ENCODE measurements at places on chromosomes 3 and 15. TPM values are rescaled to one million over a fixed set of nuclear protein-coding genes. Genes with fewer than 3 reads are reported as not detected.

The TTLL13 gene
- total RNA-seq = not detected

The SLC35G2 gene
- total RNA-seq = 3.8 TPM

The DENND4A gene
- total RNA-seq = 14.5 TPM

The TRPM1 gene
- not detected for total RNA-seq

The SPINT1 gene
- 0.87 TPM for total RNA-seq

The GOLGA8O gene
- total RNA-seq = 2.5 TPM

The PLS1 gene
- 2.0 TPM for total RNA-seq

The SH3GL3 gene
- not detected for total RNA-seq

The NR1I2 gene
- not detected for total RNA-seq

The TGM5 gene
- not detected for total RNA-seq

DNA sequence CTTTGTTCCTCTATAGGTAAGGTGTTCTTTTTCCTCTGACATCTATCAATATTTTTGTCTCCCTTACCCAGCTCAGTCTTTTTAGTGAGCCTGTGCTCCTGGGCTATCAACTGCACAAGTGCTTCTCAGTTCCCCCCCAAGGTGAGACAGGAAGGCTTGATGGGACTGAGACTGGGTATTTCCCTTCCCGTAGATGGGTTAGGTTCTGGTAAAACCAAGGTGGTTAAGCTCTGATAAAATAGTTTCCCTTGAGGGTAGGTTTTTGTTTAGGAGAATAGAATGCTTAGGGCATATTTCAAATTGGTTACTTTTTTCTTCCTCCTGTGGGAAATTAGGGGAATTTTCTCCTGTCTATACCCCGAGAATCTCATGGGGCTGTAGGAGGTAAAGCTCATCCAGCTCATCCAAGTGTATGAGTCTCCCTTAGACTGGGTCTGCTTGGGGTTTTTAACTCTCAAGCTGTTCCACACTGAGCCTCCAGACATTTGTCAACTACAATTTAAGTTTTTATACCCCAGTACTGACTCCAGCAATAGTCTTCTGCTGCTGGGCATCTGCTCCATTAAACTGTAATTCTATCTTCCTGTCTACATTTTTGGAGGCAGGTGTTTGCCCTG is 44.9 kb downstream of the OXSR1 start:
- DNase-seq = no peak

DNA sequence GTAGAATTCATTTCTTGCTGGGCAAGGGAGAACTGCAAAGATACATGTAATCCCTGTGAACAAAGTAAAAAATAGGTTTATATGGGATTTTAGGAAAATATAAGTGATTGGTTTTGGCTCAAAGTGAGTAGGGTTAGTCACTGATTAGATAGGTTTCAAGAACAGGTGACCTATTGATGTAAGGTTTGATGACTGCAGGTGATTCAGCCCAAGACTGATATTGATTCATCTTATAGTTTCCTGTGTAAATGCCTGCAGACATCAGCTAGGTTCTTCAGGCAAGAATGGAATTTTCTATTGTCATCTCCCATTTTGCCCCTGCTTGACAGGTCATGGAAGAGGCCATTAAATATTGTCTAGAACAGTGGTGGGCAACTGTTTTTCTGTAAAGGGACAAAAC is 23.9 kb upstream of the ARID3B start:
- no peak for DNase-seq

DNA sequence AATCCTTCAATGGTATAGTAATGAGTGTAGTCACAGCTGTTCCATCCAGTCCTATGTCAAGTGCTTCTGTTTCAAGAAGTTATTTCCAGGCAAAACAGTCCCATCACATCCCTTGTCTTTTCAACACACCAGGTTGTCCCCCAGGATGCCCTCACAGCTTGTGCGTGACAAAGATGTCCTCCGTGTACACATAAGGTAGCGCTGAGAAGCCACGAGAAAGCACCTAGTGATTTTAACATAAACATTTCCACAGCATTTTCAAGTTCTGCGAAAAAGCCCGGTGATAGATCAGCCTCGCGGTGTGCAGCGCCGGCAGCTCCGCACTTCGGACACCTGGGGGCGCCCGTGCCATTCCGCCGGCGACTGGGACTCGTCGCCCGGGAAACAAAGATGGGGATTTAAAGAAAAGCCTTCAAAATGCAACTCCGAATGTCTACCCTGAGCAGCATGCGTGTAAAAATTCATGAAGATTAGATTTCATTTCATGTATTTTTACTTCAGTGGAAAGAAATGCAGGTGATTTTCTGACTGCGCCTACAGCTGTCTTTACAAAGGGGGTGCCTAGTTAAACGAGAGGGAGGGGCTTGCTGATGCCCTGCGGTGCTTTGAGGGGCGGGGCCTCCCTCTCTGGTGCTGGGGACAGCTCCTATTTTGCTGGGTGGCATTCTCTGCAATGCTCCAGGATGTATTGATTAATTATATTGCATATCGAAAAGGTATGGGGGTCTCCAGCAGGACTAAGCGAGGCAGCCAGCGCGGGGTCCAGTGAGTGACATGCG is 49.9 kb downstream of the KY start:
- peak; percentile 72 for DNase-seq

GRCh38 chr3:59321881-59322540 is 272.2 kb upstream of the CFAP20DC start:
- DNase-seq = no peak

DNA sequence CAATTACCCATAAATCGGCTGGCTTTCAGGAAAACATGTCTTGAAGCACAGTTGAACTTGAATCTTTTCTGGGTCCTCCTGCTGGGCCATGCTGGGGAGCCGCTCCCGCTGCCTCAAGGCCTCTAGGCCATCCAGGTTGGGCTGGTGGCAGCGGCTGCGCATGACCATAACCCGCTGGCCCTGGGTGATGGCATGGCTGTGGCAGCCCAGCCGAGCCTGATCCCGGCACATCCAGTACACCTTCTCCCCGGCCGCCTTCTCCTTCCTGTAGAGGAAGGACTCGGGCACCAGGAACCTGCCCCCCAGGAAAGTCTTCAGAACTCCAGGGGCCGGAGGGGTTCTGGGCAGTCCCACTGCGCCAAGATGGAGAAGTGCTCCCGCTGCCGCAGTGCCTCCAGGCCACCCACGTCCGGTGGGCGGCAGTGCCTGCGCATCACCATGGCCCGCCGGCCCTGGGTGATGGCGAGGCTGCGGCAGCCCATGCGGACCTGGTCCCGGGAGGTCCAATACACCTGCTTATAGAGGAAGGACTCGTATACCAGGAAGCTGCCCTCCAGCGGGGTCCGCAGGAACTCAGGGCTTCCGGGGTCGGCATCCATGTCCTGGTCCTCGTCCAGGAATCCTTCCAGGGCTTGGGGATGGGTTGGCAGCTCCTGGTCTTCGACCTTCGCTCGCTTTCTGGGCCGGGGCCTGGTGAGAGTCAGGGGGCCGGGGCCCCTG is 84.3 kb upstream of the FXR1 start:
- DNase-seq = no peak

DNA sequence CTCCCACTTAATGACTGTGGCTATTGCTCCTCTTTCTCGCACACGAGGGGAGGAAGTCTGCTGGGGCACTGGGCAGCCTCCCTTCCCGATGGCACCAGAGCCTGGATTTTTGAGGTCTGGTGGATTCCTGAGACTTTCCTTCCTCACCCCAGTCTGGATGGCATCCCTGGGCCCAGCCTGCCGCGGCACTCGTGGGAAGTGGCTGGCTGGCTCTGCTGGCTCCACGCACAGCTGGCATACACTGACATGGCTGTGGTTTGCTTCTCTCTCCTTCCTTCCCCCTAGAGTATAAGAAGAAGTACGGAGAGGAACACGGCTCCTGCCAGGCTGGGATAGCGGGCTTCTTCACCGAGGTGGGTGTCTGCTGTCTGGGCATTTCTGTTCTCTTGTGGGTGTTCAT is 319.8 kb upstream of the LRRFIP2 start:
- no peak for DNase-seq

DNA sequence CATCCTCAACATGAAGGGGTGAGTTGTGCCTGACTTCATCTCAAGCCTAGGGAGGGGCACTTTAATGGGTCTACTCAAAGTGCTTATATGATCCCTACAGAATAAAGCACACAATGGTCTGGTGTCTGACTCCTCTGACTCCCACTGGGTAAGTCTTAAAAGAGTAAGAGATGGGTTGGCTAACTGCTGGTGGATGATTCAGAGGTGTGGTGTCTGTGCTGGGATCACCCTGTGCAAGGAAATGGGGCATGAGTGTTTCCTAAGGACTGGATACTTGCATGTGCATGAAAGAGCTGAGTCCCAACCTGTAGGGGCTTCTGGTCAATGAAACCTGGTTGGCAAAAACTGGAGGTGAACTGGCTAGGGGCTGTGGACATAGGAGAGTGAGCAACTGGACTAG is 158.8 kb downstream of the IL20RB start:
- no peak for DNase-seq

DNA sequence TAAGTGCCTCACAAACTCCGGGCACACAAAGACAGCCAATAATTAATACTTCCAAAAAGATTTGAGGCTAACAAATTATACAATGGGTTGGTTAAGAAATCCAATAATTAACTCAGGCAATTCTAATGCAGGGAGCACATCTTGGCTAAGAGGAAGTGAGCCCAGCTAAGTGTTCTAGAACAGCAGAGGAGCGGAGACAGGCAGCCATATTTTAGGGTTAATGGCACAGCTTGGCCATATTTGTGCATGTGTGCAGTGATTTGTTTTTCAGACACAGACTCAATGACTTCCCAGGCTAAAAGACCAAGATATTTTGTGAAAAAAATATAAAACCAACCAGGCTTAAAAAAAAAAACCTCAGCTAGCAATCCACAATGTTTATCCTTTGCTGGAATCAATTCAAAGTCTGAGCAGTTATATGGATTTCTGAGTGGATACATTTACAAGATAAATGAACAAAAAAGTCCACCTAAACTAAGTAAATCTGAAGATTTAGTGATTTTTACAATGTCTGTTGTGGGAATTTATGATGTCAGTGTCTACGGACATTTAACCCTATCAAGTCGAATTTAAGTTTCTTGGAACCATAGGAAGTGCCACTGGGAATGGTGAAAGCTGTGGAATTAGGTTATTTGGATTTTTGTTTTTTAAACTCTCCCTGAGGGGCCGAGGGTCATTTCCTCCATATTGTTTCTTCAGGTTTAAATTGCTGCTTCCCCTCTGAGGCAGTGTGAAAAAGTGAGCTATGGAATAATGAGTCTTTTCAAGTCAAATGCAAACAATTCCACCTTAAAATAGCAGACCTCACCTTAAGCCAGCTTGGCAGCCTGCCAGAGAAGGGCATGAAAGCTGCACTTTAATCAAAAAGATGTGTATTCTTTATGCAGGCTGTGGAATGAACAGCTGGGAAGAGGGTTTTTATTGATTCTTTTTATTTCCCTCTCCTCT is 413.7 kb upstream of the TBL1XR1 start:
- no peak for DNase-seq

- no peak for DNase-seq
Measured at GRCh38 chr3:178043084-178043483, 493.2 kb upstream of the KCNMB2 start.

GRCh38 chr15:101115786-101116680 is 135.8 kb downstream of the CHSY1 start:
- no peak for DNase-seq

GRCh38 chr3:11522398-11522715 is 121.4 kb downstream of the VGLL4 start:
- no peak for DNase-seq

DNA sequence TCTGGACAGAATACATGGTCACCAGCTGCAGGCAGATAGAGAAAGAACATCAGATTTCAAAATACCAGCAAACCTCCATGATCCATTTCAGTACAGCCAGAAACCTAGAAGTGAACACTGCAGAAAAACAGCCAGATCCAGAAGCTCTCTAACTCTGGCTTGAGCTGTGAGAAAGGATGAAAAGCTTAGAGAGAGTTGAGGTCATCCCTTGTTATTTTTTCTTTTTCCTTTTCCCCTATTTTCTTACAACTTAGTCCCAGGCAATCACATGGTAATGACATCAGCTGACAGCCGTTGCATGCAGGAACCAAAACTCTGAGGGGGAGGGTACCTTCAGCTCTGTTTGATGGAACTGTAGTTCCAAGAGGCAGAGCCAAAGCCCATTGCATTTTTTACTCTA is 113.2 kb downstream of the TCF12 start:
- DNase-seq = no peak

DNA sequence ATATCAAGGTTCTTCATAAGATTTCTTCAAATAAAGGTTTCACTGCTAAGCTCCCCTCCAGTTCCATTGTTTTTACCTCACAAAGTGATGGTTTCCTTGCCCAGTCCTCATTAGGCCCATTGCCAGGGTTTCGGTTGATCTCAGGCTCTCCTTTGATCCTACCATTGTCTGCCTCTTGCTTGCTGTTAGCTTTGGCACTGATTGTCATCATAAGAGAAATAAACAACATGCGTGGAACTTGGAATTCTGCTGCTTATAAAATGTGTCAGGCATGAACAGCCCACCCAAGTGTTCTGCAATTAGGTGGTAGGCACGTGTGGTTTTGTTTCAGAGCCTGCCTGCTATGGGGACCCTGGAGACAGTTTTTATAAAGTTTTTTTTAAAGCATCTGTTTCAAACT is 107.6 kb upstream of the BFSP2 start:
- no peak for DNase-seq

DNA sequence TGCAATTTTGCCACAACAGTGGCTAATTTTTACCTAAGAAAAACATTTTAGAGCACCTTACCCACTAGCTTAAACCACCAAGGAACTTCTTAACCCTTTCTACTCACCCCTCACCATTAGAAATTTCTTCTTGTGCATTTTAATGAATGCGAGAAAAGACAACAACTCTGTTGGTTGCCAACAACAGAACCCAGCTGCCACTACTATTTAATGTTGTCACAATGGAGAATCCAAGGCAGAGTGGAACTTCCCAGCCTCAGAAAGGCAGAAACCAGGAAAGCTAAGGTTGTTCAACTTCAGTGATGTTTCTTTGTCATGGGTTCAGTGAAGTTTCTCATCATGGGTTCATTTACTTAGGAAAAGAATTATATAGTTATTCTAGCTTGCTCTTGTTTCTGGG is 325.2 kb upstream of the ARL6 start:
- DNase-seq = no peak

GRCh38 chr15:70236341-70237086 is 138.8 kb upstream of the TLE3 start:
- DNase-seq = no peak

DNA sequence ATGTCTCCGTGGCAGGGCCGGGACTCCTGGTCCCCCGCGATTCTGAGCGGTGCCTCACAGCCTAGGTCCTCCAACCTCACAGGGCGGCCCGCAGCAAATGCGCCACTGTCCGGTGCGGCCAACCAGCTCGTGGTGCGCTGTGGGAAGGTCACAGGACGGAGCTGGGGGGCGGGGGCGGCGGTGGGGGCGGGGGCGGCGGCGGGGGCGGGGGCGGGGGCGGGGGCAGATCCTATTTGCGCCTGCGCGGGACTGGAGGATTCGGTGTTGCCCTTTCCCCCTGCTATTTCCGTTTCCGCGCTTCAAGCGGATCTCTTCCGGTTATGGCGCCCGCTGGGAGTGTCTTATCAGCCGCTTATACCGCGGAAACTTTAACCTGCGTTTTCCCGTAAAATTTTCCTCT is 106.7 kb upstream of the SNRPN start:
- DNase-seq = no peak

DNA sequence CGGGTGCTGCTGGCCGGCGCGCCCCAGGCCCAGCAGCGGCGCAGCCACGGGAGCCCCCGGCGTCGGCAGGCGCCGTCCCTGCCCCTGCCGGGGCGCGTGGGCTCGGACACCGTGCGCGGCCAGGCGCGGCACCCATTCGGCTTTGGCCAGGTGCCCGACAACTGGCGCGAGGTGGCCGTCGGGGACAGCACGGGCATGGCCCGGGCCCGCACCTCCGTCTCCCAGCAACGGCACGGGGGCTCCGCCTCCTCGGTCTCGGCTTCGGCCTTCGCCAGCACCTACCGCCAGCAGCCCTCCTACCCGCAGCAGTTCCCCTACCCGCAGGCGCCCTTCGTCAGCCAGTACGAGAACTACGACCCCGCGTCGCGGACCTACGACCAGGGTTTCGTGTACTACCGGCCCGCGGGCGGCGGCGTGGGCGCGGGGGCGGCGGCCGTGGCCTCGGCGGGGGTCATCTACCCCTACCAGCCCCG is 777 bp downstream of the LOXL1 start:
- DNase-seq = no peak

Measured in chondrocyte (in vitro differentiated cells).